ENCODE measurements at places on chromosomes 6 and 20. TPM values are rescaled to one million over a fixed set of nuclear protein-coding genes. Genes with fewer than 3 reads are reported as not detected.
A peak's percentile ranks its signal among the peaks of the same experiment; 100 is the strongest.

Gene STK38
- 36.1 TPM for total RNA-seq

- no peak for DNase-seq
- H3K27ac ChIP-seq, result no peak overlapping the region
- no peaks in the 10 kb centered on the region for H3K27me3 ChIP-seq
- no peak overlapping the region for H3K4me3 ChIP-seq
- H3K4me1 ChIP-seq, result peaks cover 5% of the 10 kb centered on the region
These were observed 49.6 kb downstream of the ZMYND8 start for GRCh38 chr20:47306755-47307370.

GRCh38 chr6:82143041-82143481, 104.5 kb downstream of the IBTK start:
- no peak overlapping the region for H3K4me3 ChIP-seq
- no peak overlapping the region for H3K27ac ChIP-seq

Gene VWA7
- total RNA-seq, result 4.6 TPM

GRCh38 chr20:55116598-55116997, 641.2 kb downstream of the DOK5 start:
- no peaks in the 10 kb centered on the region for H3K27me3 ChIP-seq
- no peaks in the 10 kb centered on the region for H3K36me3 ChIP-seq

Gene NPBWR2
- total RNA-seq, result not detected

Gene GHRH
- total RNA-seq, result not detected

Gene FNDC11
- 3.2 TPM for total RNA-seq

- H3K4me3 ChIP-seq, result no peak overlapping the region
- H3K27ac ChIP-seq, result no peak overlapping the region
- peaks cover 5% of the 10 kb centered on the region for H3K4me1 ChIP-seq
- DNase-seq, result no peak
- peaks cover 10% of the 10 kb centered on the region for H3K27me3 ChIP-seq
These were observed 517.6 kb downstream of the CD83 start for GRCh38 chr6:14635195-14635594.

Gene HIVEP1
- total RNA-seq, result 49.6 TPM

- DNase-seq, result no peak
- peaks cover 9% of the 10 kb centered on the region for H3K4me1 ChIP-seq
- H3K27ac ChIP-seq, result no peak overlapping the region
- no peaks in the 10 kb centered on the region for H3K27me3 ChIP-seq
- no peak overlapping the region for H3K4me3 ChIP-seq
These were observed 4.1 kb upstream of the SHLD1 start for GRCh38 chr20:5746064-5746463.

- H3K36me3 ChIP-seq, result no peaks in the 10 kb centered on the region
- no peaks in the 10 kb centered on the region for H3K4me1 ChIP-seq
- H3K4me3 ChIP-seq, result no peak overlapping the region
- H3K27ac ChIP-seq, result peak overlapping the region; percentile 70
These were observed 72.9 kb upstream of the DSP start for GRCh38 chr6:7468382-7469081.
